ENCODE measurements at places on chromosomes 6 and 20.
A peak's percentile ranks its signal among the peaks of the same experiment; 100 is the strongest.

GRCh38 chr6:36791521-36792135, 47.6 kb downstream of the CPNE5 start:
- no peak for DNase-seq

DNA sequence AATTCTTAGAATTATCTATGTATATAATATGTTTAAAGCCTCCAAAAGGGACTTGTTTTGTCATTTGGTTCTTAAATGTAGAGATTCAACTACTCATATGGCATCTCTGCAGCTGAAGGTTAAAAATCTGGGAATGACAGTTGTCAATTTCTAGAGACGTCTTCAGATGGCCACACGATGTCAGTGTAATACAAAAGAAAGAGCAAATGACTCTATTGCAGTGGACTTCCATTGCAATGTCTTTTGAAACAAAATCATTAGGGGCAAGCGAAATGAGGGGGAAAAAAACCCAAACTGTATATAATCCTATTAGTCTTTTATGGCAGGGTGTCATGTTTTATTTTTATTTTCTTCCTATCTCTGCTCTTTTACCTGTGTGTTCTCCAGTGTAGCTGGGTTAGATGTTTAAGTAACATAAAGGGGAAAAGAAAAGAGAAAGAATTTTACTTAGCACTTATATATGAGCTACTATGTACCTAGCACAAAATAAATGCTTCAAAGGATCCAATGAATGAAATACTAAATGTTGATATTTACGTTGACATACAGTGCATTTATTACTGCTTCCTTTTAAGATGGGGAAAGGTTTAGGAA, 26.2 kb downstream of the CCN2 start:
- no peak for DNase-seq

DNA sequence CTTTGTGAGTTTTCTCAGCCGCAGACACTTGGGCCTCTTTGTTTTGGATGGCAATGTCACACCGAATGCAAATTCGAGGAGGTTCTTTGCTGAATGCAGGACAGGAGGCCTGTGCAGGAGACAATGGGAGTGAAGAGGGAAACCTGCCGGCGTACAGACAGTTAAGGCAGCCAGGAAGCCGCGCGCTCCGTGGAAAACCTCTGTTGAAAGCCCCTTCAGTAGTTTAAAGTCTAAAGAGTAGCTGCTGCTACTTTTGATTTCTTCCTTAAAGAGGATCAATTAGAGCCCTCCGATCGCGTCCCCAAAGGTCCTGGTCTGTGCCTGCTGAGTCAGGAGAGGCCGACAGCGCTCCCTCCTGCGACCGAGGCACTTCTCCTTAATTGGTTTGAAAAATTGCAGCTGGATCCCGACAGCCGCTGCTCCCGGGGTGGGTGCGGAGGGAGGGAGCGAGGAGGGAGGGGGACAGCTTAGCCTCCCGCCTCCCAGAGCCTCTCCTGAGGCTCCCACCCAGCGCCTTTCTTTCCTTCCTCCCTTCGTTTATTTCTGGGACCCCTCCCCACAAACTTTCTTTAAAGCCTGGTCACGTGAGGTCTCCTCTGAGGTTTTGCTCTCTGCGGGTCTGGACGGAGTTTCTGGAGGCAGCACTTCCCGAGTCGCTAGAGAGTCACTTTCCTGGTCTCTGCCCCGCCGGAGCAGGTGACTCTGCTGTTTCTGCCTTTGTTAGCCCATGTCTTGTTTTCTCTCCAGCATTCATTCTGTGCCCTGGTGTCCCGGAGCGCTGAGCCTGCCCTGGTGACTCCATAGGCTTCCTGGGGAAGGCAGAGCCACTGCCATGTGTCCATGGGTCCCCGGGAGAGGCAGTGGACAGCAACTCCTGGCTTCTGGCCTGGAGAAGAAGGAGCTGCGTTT, 22.3 kb upstream of the RPP40 start:
- no peak for DNase-seq

DNA sequence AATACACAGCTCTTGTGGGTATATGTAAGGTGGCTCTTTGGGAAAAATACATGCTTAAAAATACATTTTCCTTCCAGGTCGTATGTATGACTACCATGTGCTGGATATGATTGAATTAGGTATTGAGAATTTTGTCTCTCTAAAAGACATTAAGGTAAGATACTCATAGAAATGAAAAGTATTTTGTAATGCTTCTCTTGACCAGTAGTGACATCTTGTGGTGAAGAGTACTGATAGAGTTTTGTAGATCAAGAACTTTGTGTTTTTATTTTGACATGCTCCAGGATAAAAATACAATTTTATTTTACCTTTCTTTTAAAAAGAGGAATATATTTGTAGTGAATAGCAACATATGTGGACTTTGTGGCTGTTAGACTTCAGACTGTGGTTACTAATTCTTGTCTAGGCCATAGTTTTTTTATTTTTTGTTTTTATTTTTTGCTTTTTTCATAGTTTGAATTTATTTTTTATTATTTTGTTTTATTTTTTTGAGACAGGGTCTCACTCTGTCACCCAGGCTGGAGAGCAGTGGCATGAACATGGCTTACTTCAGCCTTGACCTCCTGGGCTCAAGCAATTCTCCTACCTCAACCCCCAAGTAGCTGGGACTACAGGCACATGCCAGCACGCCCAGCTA, 17.9 kb downstream of the RPF2 start:
- DNase-seq: no peak

- no peak for DNase-seq
These were observed 17.9 kb downstream of the MAVS start for GRCh38 chr20:3864518-3864917.

- DNase-seq: no peak
These were observed 7.3 kb upstream of the COL9A1 start for GRCh38 chr6:70310063-70310694.

DNA sequence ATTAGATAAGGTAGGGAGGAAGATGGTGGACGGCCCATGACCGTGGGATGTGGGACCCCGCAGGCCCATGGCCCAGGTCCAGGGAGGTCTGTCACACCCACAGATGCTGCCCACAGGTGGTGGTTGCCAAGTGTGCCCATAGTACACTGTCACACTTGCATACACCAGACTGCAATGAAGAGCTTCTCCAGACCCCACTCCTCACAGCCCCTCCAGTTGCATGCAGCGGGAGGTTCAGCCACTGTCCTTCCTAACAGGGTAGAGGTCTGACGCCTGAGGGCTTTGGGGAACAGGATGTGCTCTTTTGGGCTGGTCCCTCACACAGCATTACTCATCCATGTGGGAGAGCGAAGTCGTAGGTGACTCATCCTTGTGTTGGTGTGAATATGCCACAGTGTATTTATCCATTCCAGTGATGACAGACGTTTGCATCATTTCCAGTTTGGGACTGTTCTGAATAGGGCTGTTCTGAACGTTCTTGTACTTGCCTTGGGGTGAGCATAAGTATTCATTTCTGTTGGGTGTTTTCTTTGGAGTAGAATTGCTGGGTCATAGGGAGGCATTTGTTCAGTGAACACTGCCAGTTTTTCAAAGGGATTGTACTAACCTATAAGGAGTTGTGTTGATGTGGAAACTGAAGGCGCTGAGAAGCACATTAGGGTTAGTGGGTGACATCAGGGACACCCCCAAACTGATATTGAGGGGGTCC, 10.1 kb upstream of the PYGB start:
- DNase-seq: peak; percentile 55

- no peak for DNase-seq
These were observed 1146.9 kb upstream of the GJE1 start for GRCh38 chr6:140985679-140986275.

GRCh38 chr6:164750128-164750527, 559.3 kb downstream of the C6orf118 start:
- DNase-seq: no peak

DNA sequence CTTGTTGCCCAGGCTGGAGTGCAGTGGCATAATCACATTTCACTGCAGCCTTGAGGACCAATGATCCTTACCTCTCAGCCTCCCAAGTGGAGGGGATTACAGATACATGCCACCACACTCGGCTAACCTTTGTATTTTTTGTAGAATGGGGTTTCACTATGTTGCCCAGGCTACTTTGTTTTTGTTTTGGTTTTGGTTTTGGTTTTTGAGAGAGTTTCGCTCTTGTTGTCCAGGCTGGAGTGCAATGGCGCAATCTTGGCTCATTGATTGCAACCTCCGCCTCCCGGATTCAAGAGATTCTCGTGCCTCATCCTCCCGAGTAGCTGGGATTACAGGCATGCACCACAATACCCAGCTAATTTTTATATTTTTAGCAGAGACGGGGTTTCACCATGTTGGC, 105.5 kb downstream of the BMP7 start:
- DNase-seq: no peak

DNA sequence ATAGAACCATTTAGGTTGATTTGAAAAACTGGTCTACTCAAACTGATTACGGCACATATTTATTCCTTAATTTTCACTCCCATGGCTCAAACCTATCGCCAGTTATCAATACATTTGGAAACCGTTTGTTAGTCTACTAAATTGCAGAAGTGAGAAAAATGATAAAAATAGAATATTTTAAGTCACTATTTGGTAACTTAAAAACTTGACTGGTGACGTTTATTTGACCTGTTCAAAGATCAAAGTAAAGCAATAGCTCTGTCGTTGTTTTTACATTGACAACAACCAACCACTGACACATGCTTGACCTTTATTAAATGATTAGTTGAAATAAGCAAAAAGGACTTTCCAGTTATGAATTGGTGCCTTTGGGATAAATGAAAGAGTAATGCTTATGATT, 402.9 kb upstream of the MAP3K7 start:
- no peak for DNase-seq

- DNase-seq: no peak
These were observed 87.3 kb downstream of the PPP1R14C start for GRCh38 chr6:150230164-150230561.

DNA sequence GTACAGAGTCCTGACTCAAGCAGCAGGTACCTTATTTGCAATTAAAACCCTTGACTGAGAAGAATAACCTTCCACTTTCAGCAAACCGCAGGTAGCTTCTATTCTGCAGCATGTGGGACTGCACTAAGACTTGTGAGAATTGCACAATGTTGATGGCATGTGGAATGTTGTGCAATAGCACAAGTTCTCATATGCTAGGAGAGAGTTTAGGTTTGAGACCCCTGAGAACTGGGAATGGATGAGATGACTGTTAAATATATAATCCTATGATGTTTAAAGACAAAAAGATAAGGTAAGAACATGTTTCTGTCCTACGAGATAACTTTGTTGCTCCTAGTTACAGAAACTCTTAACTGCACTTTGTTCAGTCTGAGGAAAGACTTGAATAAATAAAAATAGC, 194.6 kb downstream of the OTOR start:
- no peak for DNase-seq

DNA sequence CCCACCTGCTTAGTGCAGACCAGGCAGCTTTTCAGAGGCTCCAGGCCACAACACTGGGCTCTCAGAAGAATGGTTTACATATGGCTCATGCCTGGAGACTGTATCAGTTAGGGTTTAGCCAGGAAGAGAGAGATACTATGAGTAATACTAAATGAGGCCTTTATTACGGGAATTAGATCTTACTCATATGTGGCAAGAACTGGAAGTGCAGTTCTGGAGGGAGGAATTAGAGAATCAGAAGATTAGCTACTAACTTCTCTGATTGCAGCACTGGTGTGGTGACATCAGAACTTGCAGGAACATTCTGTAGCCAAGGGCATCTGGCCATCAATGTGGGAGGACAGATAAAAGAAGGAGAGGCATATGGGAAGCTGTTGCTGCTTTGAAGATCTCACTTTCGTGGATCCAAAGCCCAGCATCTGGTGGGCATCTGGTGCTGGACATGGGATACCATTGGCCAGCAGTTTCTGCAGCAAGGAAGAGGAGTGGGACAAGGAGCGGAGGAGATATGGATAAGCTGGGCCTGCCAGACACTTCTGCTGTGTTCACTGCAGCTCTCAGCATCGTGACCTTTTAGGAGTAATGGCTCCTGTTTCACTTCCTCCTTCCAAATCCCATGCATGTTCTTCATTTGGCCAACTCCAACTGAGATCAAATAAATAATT, 248.5 kb downstream of the BTBD3 start:
- no peak for DNase-seq

- no peak for DNase-seq
These were observed at the start of gene ALDH8A1 for GRCh38 chr6:134949927-134950326. ALDH8A1 (minus strand) TSS chr6:134950101; CDS start chr6:134950053, 48 bp downstream.

DNA sequence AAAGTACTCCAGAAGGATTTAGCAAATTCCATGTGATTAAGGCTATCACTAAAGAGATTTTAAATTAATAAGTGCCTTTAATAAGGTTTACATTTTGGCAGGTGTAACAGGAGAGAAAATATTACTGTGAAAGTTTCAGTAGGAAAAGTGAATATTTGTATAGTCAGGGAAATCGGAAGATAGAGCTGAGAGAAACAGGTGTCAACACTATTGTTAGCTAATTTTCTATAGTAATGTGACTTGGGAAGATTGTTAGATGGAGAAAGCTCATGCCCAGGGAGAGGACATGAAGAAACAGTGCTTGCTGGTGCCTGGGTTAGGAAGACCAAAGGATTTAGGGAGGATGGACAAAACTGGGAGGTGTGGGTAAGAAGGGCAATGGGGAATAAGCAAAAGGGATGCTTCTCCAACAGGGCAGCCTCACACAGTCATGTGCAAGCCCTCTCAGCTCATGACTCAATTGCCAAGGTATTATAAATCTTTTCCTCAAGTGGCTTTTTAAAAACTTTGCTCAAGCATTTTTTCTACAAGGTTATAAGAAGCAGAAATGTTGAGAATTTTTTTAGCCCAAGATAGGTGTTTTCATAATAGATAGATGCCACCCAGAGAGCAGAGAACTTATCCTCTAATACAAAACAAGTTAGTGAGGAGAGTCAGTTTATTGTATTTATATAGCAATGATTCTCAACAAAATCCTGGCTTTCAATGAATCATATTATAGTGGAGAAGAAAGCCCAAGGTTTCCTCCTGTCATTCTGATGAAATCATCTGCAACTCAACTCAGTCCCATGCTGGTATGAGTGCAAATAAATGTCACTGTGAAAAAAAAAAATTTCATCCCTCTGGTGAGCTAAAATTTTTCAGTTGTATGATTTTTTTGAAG, 325.2 kb upstream of the NT5E start:
- no peak for DNase-seq

DNA sequence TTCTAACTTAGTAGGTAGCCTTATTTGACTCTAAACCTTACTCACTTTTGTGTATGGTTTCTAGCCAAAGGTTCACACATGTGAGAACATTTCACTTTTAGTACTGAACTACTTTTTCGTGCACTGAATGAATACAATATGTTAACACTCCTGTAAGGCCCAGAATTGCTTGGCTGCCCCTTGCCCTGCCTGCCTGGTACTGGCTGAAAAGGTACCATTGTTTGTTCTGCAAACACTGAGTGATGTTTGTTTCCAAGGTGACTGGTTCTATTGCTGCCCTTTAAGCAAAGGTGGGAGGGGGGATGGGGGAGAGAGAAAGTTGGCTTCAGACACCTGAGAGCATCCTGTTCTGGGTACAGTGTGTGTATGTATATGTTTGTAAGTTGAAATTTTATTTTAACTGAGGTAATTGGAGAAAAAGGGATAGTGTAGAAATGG, 31.2 kb downstream of the RREB1 start:
- no peak for DNase-seq

DNA sequence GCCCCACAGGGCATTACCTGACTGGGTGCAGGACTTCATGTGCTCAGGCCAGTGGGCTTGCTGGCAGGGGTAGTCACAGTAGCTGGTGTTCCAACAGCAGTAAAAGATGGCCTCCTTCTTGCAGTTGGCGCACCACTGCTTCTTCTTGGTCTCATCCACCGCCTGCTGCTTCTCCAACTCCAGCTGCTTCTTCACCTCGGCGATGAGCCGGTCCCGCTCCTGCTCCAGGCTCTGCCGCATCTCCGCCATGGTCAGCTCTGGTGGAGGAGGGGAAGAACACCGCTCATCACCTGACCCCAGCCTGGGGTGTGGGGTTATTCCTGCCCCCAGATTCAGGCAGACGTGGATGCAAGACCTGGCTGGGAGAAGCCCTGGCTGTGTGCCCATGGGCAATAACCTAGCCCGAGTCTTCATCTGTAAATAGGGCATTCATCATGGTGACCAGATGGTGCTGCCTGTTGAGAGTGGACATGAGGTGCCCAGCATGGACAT, 132.2 kb downstream of the ZMYND8 start:
- DNase-seq: no peak

Measured in stimulated activated CD4-positive, alpha-beta T cell treated with anti-CD3 and anti-CD28 coated beads, Interleukin-12 subunit alpha, Interleukin-12 subunit beta, amount 100 ng/mL, for 48 hours (primary cell).